NCI-H1417 (cell line): ENCODE measurements at places on chromosomes 5 and 9.

DNA sequence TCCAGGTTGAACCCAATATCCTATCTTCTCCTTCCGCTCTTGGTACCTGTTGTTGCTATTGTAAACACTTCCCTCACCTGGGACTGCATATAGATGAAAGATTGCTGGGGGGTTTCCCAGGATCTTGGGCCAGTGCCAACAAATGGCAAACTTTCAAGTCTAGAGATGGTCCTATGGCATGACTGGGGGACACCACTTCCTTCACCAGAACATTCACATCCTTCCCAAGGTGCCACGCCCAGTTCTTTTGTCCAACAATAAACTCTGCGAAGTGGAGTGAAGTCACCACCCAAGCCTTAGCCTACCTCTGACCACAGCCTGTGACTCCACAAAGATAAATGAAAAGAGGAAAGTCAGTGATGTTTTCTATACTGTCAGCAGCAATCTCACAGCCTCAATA is 34.4 kb downstream of the DOCK8 start:
- DNase-seq, result no peak

- no peak for DNase-seq
Measured at GRCh38 chr5:59616413-59616812, 277.1 kb downstream of the PDE4D start.

DNA sequence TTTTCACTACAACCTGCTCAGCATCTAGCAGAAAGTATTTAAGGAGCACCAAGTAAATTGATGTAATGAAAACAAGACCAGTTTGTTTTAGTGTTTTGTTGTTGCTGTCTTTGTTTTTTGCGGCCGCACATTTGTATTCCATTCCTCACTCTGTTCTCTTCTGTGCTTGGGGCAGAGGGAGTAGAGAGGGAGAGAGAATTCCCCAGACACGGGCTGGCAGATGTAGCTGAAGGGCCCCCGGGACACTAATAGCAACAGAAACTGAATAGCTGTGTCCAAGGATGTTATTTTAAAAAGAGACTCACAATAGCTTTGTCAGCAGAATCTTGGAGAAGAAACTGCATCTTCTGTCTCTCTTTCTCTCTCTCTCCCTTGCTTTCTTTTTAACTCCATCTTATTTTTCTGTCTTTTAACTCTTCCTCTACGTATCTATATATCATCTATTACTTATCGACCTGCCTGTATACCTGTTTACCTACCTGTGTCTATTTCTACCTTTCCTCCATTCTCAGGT is 145.3 kb downstream of the PAPPA start:
- DNase-seq, result no peak

GRCh38 chr9:136283291-136284235 is 20.3 kb downstream of the CCDC187 start:
- DNase-seq, result peak; percentile 84

DNA sequence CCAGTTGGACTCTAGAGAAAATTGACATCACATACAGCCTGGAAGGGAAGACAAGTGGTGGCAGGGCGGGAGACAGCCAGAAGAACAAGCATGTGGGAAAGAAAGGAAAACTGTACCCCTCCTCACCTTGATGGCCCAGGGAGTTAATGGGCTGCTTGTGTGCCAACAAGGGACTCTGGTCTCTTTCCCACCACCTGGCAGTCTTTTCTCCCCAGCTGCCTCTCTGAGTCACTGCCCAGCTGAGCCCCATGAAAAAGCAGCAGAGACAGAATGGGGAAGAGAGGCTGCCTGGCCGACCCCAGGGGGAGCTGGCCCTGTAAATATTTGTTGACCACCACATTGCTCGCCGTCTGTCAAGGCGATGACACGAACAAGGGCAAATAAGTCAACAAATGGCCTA is 359.4 kb downstream of the ENC1 start:
- peak; percentile 52 for DNase-seq

DNA sequence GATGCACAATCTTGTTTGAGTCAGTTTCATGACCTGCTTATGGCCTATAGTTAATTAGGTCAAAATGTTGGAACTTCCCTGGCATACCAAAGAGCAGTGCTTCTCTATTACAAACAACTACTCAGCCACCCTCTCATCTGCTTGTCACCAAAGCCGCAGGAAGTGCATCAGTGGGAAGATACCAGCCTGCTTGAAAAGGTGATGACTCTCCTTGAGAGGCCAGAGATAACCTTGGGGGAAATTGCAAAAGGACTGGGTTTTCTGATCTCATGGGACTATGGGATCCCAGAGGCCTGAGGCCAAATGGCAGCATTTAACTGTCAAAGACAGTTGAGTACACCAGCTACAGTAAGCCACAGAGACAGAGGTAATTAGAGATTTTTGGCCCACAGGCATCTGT is 69.9 kb downstream of the C9orf57 start:
- DNase-seq, result no peak

GRCh38 chr5:157431544-157432200 is 28.3 kb upstream of the NIPAL4 start:
- peak; percentile 71 for DNase-seq

DNA sequence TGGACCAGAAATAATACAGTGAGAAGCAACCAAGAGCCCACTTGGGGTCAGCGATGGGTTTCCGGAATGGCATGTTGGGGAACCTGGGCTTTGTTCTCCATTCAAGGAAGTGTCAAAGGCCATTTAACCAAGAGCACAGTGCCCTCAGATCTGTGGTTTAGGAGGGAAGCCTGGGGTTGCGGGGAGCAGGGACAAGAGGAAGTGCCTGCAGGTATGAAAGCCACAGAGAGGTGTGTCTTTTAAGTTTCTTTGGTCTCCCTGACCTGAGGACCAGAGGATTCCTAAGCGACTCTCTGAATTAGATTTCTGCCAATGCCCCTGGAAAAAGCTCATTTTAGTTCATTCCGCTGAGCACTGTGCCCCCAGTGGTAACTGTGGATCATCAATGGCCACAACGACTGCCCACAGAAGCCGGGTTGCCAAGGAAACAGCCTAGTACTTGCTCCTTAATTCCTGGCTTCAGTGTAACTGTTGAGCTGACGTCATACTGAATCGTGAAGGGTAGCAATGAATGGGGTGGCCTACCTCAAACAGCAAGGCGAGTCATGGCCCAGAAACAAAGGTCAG is 107.3 kb upstream of the SPIN1 start:
- no peak for DNase-seq

GRCh38 chr9:115034801-115035200 is 83.2 kb downstream of the TNC start:
- no peak for DNase-seq

GRCh38 chr9:131977109-131977838 is 102.4 kb downstream of the MED27 start:
- peak; percentile 44 for DNase-seq

DNA sequence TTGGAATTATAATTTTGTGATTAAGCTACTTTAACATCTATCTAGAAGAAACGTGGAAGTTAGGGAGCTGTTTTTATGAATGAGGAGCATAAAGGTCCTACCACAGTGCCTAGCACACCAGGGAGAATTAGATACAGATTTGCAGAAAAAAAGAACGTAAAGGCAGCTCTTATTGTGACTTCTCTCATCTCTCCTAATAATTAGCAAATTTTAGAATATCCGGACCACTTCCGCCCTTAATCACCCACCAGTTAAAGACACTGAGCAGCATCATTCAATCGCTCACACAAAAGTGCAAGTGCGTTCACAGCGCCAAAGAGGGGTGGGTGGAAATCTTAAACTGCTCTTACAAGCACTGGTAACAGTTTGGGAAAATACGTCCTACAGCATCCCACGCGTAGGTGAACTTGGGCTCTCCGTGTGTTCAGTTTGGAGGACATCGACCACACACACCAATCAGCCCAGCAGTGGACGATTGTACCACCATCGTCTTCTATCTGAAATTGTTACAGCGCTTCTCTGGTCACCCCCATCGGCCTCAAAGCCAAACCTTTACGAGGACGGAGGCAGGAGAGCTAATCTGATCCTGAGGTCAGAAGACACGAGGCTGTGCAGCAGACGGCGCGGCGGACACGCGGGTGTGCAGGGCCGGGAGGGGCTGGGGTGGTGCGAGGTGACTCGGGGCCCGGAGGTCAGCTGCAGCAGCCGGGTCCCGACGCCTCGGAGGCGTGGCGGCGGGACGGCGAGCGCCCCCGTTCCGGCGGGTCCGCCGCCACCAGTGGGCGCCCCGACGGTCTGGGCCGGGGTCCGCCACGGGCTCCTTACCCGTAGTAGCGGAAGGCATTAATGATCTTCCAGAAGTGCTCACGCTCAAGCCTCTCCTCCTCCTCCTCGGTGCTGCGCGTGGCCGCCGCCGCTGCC is 646 bp downstream of the CARNMT1 start:
- DNase-seq, result peak; percentile 87

DNA sequence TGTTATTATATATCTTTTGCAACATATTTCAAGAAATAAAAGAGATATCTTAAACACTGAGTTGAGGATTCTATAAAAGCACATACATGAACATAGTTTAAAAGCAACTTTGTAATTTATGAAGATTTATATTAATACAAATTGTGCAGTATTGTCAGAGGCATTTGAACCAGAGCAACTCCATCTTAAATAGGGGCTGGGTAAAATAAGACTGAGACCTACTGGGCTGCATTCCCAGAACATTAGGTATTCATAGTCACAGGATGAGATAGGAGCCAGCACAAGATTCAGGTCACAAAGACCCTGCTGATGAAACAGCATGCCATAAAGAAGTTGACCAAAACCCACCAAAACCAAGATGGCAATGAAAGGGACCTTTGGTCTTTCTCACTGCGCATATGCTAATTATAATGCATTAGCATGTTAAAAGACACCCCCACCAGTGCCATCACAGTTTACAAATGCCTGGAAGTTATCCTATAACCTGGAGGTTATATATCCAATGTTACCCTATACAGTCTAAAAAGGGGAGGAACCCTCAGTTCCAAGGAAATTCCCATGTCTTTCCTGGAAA is 320.2 kb downstream of the FAM170A start:
- DNase-seq, result no peak

GRCh38 chr5:145787996-145788395 is 47.1 kb downstream of the PRELID2 start:
- no peak for DNase-seq

DNA sequence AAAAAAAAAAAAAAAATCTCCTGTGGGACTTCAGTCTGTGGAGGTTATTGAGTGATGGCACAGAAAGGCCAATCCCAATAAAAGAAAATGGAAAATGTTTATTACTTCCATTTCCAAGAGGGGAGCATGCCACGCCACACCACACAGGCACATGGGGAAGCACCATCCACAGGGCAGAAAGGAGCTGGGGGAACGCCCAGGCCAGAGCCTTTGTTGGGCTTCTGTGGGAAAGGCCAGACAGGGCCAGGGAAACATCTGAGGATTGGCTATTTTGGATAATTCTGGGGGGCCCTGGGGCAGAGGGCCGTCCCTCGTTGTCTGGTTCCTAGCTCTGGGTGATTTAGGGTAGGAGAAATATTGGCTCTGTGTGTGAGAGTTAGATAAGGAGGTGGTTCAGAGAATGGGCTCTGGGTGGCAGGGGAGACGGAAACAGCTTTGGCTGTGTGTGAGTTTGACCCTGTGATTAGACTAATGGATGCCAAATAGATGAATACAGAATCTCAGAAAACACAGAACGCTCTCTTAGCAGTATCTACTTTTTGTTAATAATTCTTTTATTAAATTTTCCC is 49.0 kb upstream of the ABL1 start:
- DNase-seq, result no peak
